CD4-positive, alpha-beta T cell treated with Interleukin-17A for 4 hours (primary cell): ENCODE measurements at places on chromosomes 11 and 22.

GRCh38 chr11:16613262-16613511 is 125.3 kb upstream of the C11orf58 start:
- no peak for DNase-seq

DNA sequence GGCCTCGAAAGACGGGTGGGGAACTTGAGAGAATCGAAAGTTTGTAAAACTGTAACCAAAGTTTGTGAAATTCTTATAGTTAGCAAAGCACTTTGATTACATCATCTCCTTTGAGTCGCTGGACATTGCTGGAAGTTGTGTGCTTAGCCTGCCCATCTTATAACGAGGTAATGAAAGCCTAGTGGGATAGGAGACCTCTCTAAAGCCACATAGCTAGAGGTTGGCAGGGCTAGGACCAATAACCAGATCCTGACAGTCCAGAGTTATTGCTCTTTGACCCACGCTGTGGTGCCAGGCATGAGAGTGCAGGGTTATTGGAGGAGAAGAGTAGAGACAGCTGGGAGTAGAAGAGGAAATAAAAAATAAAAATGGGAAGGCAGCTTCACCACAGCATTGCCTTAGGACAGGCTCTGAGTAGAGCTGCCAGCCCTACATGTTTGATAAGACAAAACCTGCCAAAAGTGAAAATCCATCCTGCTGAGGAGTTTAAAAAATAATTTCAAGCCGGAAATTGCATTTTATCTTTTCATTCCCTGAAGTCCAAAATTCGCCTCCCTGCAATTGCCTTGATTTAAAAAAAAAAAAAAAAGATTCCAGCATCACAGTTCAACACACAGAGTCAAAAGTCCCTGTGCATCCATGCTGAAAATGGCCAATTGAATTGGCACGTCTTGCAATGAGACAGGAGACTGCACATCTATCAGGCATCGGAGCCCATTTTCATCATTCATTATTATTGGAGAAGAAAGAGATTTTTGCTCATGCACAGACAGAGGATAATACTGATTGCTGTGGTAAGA is 225.5 kb upstream of the POU2AF2 start:
- no peak for DNase-seq

DNA sequence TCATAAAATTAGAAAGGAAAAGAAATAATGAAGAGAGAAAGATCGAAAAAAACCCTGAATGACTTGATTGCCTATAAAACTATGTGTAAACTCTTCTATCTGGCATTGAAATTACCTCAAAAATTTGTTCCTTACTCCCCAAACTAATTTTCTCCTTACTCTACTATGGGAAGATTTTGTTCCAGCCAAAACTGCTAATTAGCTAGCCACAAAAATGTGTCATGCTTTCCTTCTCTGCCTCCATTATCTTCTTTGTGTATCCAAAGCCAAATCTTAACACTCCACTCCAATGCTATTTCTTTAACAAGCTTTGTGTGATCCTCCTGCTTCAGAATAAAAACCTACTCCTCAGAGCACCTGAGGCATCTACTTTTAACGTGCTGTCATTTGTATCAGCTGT is 831.2 kb downstream of the METTL15 start:
- DNase-seq, result no peak

DNA sequence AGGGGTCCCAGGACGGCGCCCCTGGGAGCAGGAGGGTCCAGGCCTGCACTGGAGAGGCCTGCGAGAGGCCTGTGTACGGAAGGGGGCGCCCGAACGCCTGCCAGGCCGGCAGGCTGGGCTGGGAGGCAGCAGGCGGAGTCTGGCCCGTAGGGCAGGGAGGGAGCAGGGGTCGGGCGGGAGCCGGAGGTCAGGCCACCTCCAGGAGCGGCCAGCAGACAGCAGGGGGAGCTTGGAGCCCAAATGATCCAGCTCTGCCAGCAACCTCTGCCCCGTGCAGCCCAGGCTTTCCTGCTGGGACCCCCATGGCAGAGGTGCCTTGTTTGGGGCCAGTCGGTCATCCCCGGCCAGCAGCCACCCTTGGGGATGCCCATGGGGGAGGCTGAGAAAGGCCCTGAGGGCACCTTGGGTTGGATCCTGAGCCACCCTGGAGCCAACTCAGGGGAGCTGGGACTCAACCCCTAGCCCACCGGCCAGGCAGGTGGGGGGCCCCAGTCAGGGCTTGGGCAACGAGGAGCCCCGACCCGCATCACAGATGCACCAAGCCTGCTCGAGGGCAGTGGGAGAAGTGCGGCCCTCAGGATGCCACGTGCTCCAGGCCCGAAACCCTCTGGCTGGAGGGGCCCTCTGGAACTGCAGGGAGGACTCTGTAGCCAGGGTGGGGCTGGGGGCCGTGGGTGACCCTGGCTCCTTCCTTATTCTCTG is 9.6 kb upstream of the SYT8 start:
- no peak for DNase-seq

DNA sequence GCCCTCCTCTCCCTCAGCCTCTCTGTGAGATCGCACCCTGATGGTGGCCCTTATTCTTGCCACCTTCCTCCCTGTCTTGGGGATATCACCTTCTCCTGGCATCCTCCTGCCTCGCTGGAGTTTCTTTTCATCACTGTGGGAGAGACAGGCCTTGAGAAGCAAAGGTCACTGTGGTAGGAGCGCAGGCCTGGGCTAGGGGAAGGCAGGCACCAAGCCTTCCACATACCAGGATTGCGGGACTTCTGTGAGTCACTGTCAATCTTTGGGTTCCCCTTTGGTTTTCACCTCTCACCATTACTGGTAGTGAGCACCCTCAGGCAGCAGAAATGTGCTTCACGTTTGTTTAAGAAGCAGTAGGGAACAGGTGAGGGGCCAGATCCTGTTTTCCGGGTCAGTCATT is 31.2 kb upstream of the B3GAT1 start:
- DNase-seq, result no peak

DNA sequence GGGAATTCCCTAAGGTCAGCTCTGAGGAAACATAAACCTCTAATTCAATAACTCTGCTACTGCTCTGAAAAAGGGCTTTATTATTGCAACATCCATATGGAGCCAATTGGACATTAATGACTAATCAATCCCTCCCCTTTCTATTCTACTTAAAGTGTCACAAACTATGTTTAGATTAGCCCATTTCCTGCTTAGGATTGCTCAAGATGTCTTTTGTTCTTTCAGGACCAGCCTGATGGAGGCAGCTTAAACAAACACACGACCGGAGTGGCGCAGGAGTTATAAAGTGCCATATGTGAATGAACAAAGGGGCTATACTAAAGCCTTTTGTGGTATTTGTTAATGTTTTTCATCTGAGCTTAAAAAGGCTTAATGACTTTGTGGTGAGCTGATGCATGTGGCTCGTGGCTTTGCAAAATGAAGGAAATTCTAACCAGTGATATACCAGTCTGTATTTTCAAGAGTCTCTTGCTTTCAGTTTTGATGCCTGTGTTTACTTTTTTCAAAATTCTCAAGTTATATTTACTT is 354.4 kb downstream of the SOX6 start:
- DNase-seq, result no peak

GRCh38 chr11:77081976-77082836 is 15.4 kb downstream of the CAPN5 start:
- DNase-seq, result peak; percentile 6

DNA sequence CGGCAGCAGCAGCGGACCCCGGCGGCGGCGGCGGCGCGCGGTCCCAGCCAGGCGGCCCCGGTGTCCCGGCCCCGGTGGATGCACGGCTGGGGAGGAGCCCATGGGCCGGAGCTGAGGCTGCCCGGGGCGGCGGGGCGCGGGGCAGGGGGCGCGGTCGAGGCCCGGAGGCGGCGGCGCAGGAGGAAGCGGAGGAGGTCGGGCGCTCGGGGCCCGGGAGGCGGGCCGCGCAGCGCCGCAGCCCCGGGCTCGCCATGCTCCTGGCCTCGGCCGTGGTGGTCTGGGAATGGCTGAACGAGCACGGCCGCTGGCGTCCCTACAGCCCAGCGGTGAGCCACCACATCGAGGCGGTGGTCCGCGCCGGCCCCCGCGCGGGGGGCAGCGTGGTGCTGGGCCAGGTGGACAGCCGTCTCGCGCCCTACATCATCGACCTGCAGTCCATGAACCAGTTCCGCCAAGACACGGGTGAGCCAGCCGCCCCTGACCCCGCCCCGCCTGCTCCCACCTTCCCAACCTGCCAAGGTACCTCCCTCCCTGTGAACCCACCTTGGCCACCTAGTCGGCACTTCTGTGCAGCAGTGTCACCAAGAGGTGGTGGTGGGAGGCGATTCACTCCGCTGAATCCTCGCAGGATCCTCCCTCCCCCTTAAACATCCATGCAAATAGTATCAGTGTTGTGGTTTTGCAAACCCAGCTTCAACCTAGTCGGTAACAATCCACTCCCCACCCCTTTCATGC is 580 bp downstream of the DTX4 start:
- DNase-seq, result peak; percentile 44

DNA sequence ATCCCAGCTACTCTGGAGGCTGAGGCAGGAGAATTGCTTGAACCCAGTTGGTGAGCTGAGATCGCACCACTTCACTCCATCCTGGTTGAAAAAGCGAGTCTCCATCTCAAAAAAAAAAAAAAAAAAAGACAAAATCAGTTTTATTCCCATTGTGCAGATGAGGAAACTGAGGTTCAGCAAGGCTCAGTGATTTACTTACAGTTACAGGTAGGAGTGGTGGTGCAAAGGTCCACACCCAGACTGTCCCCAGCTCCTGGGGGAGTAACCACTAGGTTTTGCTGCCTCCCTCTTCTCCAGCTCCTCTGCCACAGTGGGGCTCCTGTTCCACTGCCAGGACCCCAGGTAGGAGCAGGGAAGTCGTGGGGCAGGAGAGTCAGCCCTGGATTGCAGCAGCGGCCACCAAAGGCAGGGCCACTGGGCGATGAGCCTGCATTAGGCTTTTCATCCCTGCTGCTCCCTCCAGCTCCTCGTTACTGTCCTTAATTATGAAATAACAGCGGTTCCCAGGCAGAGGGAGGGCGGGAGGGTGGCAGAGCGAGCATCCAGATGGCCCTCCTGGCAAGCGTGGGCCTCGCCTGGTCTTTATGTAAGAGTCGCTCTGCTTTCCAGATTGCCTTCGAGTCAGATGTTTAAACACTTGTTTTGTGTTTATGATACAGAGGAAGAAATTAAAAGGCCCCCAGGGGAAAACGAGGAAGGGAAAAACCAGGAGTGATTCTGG is 15.5 kb upstream of the RASD2 start:
- DNase-seq, result no peak

DNA sequence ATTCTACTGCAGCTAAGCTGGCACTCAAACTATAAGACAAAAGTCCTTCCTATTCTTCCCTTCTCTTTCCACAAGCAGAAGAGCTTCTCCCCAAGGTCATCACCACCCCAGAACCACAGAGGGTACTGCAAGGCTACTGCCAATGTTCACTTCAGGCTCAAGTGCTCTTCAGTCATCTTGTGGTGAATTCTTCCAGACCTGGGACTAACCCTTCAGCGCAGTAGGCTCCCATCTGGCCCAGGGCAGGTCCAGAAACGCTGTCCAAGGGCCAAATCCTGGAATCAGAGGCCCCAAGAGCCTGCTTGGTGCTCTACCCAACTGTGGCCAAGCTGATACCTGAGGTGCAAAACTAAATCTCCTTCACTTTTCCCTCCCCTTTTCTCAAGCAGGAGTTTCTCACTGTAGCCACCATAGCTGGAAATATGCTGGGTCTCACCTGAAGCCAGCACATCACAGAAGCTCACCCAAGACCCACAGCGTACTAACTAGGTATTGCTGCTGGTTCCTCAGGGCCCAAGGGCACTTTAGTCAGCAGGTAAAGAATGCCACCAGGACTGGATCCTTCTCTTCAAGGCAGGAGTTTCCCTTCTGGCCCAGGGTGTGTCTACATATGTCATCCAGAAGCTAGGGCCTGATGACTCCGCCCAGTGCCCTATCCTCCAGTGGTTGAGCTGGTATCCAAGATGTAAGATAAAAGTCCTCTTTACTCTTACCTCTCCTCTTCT is 27.8 kb downstream of the FCHSD2 start:
- DNase-seq, result no peak

- no peak for DNase-seq
These were observed 2.4 kb upstream of the MUC2 start for GRCh38 chr11:1072116-1072820.

GRCh38 chr22:46501701-46502100 is 35.7 kb downstream of the CELSR1 start:
- no peak for DNase-seq

DNA sequence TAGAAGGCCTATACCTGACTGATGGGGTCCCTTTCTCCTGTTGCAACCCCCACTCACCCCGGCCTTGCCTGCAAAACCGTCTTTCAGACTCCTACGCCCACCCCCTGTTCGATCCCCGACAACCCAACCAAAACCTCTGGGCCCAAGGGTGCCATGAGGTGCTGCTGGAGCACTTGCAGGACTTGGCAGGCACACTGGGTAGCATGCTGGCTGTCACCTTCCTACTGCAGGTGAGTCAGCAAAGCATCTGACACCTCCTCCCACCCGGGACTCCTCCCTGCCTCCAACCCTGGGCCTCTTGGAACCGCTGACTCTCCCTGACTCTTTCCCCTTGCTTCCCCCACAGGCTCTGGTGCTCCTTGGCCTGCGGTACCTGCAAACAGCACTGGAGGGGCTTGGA is 1.2 kb downstream of the ROM1 start:
- peak; percentile 50 for DNase-seq

DNA sequence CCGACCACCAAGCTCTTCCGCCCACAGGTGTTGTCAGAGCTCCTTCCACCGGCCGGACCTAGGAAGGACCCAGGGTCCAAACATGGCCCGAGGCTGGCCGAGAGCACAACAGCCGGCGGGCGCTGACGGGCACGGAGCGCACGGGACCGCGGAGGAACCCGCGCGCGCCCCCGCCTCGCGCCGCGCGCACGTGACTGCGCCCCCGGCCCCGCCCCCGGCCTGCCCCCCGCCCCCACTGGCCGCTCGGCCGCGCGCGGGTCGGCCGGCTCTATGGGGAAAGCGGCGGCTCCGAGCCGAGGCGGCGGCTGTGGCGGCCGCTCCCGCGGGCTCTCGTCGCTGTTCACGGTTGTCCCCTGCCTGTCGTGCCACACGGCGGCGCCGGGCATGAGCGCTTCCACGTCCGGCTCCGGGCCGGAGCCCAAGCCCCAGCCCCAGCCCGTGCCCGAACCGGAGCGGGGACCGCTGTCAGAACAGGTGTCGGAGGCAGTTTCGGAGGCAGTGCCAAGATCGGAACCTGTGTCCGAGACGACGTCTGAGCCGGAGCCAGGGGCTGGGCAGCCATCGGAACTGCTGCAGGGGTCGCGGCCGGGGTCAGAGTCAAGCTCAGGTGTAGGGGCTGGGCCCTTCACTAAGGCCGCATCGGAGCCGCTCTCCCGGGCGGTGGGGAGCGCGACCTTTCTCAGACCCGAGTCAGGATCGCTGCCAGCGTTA is at the start of gene OSBP2:
TSS of gene OSBP2 (plus strand) at position 235 of the 711 bp plus-strand sequence. CDS start at position 271, 36 bp downstream.
- DNase-seq, result peak; percentile 52

DNA sequence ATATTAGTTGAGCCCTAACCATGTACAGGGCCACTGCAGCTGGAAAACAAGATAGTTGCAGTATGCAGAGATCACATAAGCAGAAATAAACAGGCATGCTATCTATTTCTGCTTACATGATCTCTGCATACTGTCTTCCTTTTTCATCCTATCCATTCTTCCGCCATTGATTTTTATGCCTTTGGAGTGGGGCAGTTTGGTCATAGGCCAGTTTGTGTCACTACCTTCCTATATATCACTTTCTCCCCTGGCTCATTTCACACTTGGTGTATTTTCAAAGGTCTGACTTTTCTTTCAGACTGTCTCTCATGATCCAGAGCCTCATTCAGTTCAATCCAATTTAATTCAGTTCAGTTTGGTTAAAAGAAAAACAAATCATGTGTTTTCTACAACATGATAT is 829.6 kb downstream of the KCNA4 start:
- DNase-seq, result no peak

- no peak for DNase-seq
These were observed 29.8 kb upstream of the PPP6R3 start for GRCh38 chr11:68430801-68431200.
